ENCODE measurements at places on chromosomes 5 and 9.

- no peak for DNase-seq
Observed at GRCh38 chr9:86181379-86182315, 77.8 kb downstream of the C9orf153 start.

DNA sequence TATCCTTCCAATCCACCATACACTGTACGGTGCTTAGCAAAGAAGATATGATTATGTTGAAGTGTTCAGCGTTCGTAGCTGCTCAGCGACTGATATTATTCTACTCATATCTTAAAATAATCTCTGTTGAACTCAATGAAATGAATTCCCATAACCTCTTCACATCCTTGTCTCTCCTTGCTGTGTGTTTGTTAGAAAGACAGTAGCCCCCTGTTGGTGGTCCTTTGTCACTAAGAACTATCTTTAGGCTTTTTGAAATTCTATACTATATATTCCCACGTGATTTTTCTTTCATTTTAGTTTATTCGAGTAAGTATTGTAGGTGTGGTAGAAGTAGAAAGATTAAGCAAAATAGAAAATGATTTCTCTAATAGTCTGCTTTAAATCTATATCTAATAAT, 762.8 kb upstream of the WWC1 start:
- DNase-seq: no peak

DNA sequence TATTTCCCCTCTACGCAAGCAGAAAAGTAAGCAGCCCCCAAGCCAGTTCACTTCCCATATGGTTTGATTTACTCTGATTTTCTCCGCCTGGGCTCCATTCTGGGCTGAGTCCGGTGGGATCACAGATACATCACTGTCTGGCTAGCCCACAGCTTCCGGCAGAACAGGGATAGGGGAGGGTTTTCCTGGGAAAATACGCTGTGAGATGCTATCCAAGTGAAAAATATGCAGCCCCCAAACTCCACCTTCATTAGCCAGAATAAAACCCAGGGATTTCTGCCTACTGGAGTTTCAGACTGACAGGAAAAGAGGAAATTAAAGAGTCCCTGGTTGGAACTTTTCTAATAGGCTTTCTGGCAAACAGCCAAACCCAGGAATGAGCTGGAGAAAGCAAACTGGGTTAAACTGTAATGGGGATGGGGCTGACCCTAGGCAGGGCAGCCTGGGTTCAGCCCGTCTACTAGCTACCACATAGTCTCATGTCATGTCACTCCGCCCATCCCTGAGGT, 16.9 kb upstream of the NIPAL4 start:
- DNase-seq: no peak

- DNase-seq: no peak
Observed at GRCh38 chr5:55306641-55307382, 682 bp downstream of the DHX29 start.

GRCh38 chr5:179817890-179818745, 2.6 kb upstream of the SQSTM1 start:
- DNase-seq: no peak

DNA sequence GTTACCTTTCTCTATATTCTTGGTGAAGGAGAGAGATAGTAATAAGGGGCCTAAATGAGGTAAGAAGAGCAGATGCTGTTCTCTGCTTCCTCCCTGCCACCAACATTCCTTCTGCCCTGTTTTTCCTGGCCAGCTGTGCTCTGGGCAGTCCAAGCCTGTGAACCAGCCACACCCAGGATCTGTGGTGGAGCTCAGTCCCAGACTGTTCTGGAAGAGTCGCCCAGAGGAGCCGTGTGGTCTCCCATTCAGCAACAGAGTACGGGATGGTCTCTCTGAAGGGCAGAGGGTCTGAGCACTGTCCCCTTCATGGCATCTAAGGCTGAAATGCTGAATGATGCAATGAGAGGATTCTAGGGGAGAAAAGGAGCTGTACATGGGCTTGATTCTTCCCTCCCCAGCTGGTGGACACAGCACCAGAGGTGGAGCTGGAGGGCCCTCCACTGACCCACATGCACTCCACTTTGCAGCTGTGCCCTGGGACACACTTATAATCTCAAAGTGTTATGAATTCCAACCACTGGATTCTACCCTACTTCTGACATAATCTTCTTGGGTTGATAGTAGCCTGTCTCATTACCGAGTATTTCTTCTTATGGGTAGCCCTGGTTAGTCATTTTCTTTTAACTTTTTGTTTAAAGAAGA, 70.8 kb upstream of the RPS23 start:
- DNase-seq: no peak

GRCh38 chr5:138975098-138975847, 100.1 kb upstream of the LRRTM2 start:
- DNase-seq: no peak

- DNase-seq: no peak
Observed at GRCh38 chr5:63175850-63176249, 597.2 kb downstream of the LRRC70 start.

Measured in stimulated activated CD8-positive, alpha-beta memory T cell treated with anti-CD3 and anti-CD28 coated beads, Interleukin-4, amount 100 ng/mL, for 1 hour (primary cell).